Vagina (tissue), 2 donors: ENCODE measurements at places on chromosomes 4 and X.

- no peak for DNase-seq
These were observed 3.1 kb upstream of the SOX3 start for GRCh38 chrX:140507982-140508305.

DNA sequence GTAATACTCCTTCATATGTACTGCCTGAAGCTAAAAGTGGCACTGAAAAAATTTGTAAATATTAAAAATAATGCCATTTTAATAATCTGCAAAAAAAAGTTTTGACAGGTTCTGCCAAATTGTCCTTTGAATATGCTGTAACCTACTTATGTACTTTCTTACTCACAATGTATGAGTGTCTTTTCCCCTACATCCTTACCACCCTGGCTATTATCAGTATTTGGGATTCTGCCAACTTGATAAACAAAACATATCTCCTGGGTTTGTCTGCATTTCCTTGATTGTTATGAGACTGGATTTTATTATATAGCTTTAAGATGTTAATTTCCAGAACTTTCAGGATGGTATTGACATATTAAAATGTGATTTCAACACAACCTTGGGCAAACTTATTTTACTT, 187.9 kb downstream of the CHM start:
- no peak for DNase-seq

DNA sequence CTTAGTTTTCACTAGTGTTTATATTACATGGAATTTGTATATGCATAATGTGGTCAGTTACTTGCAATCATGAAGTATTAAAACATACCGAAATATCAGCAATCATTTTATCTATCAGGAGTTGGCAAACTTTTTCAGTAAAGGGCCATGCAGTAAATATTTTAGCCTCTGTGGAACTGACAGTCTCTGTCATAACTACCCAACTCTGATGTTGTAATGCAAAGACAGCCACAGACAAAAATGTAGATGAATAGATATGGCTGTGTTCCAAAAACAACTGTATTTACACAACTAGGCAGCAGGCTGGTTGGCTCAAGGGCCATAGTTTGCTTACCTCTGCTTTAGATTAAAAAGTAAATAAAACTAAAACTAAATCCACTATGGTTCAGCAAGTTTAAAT, 200.2 kb downstream of the HS3ST1 start:
- no peak for DNase-seq

DNA sequence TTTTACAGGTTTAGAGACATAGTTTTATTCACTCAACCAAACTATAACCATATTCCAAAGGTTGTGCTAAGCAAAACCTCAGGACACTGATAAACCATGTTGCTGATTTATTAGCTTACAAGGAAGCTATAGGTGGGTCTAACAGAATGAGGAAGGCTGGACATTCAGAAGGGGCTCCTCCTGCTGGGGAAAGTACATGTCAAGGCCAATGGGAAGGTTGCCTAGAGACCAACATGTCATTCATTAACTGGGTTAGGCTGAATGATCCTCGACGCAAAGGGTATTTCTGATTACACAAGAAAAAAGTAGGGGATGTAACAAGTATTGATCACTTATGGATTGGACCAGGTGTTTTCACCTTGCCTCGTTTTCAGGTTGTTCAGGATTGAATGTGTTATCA, 30.3 kb downstream of the SLC10A6 start:
- no peak for DNase-seq

DNA sequence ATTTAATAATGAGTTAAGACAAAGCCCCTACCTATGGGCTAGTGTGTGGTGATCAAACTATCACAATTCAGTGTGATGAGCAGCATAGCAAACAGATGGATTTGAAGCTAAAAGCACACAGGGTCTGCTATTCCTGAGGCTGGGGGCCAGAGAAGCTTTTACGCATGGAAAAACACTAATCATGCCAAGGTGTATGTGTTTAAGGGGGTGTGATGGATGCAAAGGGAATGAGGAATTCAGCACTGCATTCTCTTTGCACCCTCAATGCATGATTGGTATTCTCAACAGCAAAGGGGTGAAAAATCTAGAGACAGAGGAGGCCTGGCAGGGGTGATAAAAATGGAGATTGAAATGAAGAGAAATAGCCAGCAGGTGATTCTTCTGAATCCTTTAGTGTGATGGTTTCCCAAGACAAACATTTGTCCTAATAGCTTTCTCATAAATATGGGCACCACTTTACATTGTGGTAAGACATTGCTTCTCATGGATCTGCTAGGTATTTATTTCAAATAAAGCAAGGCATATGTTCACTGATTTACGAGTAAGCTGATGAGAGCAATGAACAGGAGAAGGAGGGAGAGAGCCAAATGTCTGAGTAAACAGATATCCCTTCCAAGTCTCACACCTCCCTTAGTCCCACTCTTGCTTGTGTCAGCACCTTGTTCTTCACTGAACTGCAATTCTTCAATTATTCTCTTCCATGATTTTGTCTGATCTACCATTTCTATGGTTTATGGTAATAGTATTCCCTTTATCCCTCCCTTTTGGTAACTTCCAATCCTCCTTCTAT, 15.7 kb downstream of the C1QTNF7 start:
- no peak for DNase-seq

GRCh38 chr4:37827030-37827685, 672 bp downstream of the PGM2 start:
- DNase-seq: no peak
